ENCODE measurements at places on chromosomes 13 and 19.

- DNase-seq: no peak
Measured at GRCh38 chr13:107099661-107100060, 531.7 kb upstream of the ARGLU1 start.

GRCh38 chr13:40671956-40672764 lies 5.7 kb upstream of the FOXO1 start:
- DNase-seq: peak; percentile 80

DNA sequence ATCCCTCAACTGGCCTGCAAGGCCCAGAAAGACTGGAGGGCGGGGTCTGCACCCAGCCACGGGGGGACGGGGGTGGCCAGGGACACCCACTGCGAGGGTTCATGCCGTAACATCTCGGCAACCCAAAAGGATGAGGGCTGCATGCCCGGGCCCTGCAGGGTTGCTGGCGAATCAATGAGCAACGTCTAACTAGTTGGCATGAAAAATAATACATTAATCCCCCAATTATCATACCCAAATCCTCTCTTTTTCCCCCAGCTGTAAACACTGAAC lies 232.2 kb downstream of the TUBA3C start:
- no peak for DNase-seq

DNA sequence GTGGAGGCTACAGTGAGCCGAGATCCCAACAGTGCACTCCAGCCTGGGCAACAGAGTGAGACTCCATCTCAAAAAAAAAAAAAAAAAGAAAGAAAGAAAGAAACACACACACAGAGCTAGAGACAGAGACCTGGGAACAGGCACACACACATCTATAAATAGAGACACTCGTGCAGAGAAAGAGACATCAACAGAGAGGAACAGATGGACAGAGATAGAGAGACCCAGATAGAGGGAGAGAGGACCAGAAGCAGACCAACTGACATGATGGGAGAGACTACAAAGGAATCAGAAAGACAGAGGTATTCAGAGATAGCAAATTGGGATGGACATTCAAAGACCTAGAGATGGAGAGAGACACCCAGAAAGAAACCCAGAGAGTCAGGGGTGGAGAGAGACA lies 2.1 kb upstream of the CA11 start:
- no peak for DNase-seq

- no peak for DNase-seq
Measured at GRCh38 chr13:108828086-108828815, 198.8 kb downstream of the MYO16 start.

- no peak for DNase-seq
Measured at GRCh38 chr13:22049384-22049783, 378.5 kb downstream of the FGF9 start.

- DNase-seq: no peak
Measured at GRCh38 chr19:51771376-51772130, 10.6 kb downstream of the FPR2 start.

DNA sequence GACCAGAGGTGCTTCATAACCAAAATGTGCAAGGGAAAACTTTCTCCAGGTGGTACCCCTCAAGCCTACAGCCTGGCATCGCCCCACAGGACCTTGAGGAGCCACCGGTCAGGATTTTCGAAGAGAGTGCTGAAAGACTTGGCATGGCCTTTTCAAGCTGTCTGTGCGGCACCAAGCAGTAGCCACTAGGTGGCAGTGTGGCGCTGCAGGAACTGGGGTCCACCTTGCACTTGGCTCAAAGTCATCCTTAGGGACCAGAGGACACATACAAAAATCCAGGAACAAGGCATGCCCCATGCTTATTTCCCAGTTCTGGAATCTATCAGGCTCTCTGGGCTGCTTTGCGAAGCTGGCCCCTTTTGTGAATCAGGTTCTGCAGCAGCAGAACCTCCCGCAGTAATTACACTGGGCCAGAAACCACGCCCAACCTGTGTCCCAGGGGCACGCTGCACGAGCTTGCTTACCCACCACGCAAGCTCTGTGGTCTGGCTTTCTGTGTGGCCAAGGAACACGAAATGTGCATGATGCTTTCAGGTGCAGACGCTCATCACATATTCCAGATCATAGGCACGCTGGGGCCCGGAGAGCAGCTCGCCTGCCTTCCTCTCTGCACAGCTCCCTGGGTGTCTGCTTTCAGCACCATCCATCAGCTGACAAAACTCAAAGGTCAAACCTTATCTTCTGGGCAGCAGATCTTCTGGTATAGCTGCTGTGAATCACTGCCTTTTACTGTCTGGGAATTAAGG lies 87.2 kb downstream of the SLC7A1 start:
- DNase-seq: peak; percentile 91

DNA sequence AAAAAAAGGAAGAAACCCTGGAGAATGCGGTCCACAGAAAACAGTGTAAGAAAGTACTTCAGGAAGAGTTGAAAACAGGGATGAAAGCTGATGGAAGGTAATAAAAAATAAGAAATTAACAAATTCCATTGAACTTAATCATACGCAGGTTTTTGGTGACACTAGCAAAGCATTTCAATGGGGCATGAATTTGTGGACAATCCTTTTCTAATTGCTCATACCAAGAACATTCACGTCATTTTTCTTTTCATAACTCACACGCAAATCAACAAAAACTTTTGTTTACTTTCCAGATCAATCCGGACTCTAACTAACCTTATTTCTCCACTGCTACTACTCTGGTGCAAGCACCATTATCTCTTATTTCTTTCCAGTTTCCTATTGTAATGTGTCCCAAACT lies 1195.0 kb downstream of the SLITRK5 start:
- no peak for DNase-seq

DNA sequence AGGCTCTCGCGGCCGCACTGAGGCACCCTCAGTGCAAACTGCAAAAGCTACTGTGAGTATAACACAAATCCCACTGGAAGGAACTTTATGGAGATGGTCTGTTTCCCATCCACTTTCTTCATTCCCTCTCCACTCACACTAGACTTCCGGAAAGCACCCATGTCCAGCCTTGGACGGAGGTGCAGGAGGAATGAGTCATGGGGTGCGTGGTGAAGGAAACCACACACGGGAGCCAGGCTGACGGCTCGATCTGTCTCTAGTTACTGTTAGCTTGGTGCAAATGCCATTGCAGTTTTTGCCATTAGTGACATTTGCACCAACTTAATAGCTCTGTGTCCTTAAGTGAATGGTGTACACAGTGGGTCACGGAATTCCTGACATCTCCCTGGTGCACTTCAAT lies 14.6 kb downstream of the NLRP8 start:
- no peak for DNase-seq

- DNase-seq: no peak
Measured at GRCh38 chr19:33498391-33499000, 23.1 kb downstream of the PEPD start.

DNA sequence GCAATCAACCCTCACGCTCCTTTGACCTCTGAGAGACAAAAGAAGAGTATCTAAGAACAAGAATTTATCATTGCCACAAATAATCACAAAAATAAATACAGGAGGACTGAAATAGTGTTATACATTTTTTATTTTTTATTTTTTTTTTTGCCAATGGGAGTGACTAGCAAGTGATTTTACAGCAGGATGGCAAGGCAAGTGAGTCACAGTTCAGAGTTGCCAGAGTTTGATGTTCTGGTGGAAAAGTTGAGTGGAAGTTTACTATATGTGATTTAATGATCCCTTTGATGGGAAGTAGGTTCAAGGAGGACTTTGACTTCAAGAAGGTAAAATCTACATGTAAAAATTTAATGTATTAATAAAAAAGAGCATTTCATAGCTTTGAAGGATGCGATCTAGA lies 2691.4 kb downstream of the PCDH9 start:
- DNase-seq: peak; percentile 20

DNA sequence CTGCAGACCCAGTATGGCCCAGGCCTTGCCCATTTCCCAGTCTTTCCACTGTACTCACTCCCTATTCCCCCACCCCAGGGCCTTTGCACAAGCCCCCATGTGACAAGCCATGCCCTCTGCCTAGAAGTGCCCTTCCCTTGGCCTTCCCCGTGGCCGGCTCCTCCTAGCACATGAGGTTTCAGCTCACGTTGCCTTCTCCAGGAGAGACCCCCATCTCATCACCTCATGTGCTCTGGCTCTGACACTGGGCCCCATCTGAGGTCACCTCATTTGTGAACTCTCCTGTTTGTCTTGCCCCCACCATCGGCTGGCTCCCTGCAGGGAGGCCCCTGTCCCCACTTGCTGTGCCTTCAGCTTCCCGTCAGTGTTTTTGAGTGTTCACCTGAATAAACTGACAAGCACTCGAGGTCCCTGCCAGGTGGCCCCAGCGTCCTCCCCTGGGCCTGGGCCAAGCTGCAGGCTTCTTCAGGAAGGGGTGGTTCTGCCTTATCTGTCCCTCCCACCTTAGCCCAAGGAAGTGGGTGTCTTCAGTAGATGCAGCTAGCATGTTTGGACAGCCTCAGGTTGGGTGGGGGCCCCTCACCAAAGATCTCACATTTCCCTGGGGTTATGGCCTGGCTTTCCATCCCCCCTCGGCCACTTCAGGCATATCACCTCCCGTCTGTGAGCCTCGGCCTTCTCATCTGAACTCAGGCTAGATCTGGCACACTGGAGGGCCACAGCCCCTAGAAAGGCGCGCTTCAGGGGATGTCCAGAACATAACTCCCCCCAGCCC lies 3.8 kb upstream of the SLC25A42 start:
- no peak for DNase-seq

- DNase-seq: peak; percentile 80
Measured at GRCh38 chr19:3336680-3337523, 29.5 kb upstream of the NFIC start.

GRCh38 chr19:11151181-11151580 lies 4.4 kb downstream of the SPC24 start:
- peak; percentile 54 for DNase-seq

DNA sequence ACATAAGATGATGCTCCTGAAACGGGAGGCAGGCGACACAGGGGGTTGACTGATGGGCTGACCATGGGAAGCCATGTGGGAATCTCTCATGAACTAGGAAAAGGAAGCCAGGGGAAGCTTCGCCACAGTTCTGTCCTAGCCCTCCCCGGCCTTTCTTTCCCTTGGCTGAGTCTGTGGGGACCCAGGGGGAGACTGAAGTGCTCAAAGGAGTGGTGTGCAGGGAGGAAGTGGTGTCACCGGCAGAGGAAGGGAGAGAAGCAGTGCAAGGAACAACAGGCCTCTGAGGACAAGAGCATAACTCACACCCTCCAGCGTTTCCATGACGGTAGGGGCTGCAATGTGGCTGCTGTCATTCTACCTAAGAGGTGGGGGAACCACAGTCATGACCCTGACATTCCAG lies 1.1 kb downstream of the KIR3DL3 start:
- no peak for DNase-seq

- no peak for DNase-seq
Measured at GRCh38 chr13:19720039-19720438, 62.7 kb downstream of the PSPC1 start.

DNA sequence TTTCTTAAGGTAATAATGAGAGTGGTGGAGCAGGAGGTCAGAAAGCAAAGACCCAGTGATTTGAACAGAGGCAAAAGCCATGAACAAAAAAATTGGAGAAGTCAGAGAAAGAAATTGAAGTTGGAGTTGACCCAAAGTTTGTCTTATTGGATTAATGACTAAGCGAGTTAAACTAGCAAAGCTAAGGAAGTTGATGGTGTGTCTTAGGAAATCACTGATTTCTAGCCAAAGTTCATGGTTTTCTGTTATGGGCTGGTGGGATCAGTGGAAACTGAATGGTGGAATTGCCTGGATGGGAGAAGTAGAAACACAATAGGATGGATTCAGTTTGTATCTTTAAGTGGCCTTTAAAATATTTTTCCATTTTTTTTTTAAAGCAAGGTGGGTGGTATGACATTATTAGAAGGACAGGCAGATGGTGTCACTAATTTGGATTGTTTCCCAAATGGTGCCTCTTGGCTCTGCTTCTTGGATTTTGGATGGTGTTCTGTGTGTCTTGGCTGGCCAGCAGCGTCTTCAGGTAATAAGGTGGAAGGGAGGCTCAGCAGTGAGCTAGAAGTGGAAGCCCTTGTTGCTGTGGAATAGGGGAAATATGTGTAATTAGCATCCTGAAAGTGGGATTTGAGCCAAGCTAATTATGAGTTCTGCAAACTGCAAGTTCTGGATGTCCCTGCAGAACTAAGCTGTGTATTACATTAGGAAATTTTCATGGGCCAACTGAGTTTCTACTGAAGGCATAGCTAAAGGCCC lies 302.9 kb downstream of the LMO7 start:
- peak; percentile 61 for DNase-seq

- peak; percentile 41 for DNase-seq
Measured at GRCh38 chr13:26061947-26062346, 10.1 kb upstream of the SHISA2 start.

- no peak for DNase-seq
Measured at GRCh38 chr13:48165727-48166126, 67.3 kb upstream of the ITM2B start.

DNA sequence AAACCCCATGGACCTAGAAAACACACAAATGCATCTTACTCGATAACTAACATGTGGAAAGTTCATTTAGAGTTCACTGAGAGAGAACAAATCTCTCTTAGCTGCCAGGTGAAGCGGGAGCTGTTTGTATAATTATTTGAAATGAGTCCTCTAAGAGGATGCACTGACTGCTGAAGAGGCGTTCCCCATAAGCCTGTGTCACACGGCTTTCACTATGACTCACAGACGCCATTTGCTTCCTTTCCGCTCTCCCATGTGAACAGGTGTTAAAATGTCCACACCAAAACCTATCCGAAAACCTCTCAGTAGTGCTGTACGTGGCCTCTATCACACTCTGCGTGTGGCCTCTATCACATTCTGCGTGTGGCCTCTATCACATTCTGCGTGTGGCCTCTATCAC lies 101.8 kb downstream of the SOX1 start:
- DNase-seq: no peak

DNA sequence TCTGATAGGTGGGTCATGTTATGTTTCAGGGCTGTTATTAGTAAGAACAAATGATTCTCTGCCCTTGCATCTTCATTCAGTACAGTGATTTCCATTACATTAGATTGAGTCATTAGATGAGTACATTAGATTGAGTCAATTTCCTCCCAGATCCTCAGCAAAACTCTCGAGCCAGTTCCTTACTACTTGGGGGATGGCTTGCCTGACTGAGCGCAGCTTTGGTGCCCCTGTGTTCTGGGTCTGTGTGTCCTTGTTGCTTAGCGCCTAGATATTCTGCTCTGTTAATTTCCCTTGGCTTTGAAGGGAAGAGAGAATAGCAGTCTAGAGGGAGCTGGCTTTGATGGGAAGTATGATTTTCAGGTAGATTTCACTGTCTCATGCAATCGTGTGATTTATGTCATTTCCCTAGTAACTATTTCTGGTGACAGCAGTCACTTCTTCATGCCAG lies 19.1 kb upstream of the SCEL start:
- peak; percentile 51 for DNase-seq

DNA sequence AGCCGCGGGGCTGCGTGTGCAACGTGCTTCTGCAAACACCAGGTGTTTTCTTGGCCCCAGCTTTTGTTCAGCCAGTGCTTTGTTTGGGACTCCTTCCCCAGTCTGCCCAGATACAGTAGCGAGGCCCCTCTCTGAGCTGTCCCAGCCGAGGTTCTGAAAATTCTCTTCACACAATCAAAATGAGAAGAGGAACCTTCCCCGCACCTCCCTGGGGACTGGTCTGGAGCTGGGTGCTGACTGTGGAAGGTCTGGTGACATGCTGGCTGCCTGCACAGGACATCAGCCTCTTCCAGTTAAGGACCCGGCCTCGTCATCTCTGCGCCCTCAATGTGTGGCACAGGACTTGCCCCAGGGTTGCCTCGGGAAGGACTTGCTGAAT lies 4.2 kb downstream of the ATP4A start:
- no peak for DNase-seq

GRCh38 chr19:10338940-10339339 lies 484 bp downstream of the ICAM3 start:
- DNase-seq: no peak

GRCh38 chr19:19661675-19662251 lies 1.7 kb downstream of the ATP13A1 start:
- DNase-seq: no peak

Data from fibroblast of the aortic adventitia (primary cell).